ENCODE measurements at places on chromosomes 3 and 15.

GRCh38 chr15:62491642-62492041 is 326.6 kb upstream of the C2CD4B start:
- no peak for DNase-seq

- DNase-seq = no peak
Measured at GRCh38 chr15:42483677-42484076, 7.3 kb downstream of the ZNF106 start.

GRCh38 chr3:14889205-14889604 is 58.2 kb upstream of the NR2C2 start:
- DNase-seq = no peak

DNA sequence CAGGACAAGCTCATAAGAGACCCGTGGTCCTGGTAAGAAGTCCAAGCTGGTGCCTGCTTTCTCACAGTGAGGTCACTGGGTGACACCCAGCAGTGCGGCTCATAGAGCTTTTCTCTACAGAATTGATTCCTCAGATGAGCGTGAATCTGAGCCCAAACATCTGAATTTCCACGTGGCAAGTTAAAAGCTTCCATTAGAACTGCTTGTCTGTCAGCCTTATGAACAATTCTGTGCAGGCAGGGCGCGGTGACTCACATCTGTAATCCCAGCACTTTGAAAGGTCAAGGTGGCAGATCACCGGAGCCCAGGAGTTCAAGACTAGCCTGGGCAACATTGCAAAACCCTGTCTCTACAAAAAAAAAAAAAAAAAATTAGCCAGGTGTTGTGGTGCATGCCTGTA is 113.1 kb upstream of the ABHD17C start:
- DNase-seq = no peak

- DNase-seq = no peak
Measured at GRCh38 chr3:37098884-37099283, 75.5 kb downstream of the LRRFIP2 start.

GRCh38 chr3:45135959-45136358 is 10.2 kb downstream of the CDCP1 start:
- DNase-seq = no peak

- peak; percentile 68 for DNase-seq
Measured at GRCh38 chr3:52240059-52240885, 1.3 kb upstream of the TWF2 start.

DNA sequence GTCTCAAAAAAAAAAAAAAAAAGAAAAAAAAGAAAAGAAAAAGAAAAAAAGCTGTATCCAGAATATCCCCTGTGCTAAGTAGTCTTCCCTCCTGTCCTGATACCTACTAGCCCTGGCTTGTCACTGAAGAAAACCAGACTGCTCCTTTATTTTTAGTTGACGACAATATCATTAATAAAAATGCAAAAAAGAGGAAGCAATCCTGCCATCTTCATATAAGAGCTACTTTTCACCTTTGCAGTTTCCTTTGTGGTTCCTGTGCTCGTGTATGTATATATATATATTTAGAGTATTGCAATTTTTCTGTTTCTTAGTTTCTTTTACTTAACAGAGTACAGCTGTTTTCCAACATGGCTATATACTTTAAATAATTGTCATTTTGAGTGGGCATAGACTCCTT is 13.6 kb downstream of the C3orf20 start:
- no peak for DNase-seq

- no peak for DNase-seq
Measured at GRCh38 chr15:66144978-66145725, 108.4 kb downstream of the MEGF11 start.

- DNase-seq = no peak
Measured at GRCh38 chr3:33041909-33042308, 55.0 kb downstream of the GLB1 start.

DNA sequence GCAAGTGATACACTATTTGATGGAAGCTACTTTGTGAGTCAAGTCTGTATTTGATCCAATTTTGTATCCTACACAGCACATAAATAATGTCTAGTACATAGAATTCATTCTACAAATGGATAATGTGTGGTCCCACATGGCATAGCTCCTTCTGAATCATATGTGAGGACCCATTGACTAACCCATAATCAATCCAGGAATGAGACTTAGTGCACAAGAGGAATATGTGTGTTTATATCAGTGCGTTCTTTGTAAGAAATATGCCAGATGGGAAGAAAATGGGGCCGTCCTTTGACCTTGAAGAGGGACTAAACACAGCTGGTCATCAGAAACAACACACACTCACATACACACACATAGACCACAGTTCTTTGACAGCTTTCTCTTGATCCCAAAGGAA is 282.7 kb upstream of the SEMA6D start:
- DNase-seq = no peak

GRCh38 chr3:2352134-2352762 is 253.6 kb downstream of the CNTN4 start:
- DNase-seq = no peak

DNA sequence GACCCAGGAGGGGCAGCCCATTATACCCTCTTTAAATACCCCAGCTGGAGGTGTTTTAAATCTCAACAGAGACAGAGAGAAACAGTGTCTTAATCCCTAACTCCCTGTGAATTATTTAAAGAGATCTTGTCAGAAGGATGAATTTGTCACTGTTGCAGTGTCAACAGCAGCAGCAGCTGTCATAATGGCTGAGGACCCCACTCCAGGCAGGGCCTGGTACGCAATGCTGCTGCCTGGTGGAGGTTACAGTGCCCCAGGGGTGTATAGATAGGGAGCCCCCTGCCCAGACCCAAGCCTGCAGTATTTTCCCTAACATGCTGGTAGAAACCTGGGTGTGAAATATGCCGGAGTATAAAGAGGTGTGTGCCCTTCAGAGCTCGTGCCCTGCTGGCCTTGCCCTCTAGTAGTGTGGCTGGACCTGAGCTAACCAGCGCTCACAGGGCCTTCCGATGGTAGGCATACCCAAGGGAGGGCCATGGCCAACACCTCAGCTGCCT is 143.0 kb downstream of the EPHB1 start:
- no peak for DNase-seq

DNA sequence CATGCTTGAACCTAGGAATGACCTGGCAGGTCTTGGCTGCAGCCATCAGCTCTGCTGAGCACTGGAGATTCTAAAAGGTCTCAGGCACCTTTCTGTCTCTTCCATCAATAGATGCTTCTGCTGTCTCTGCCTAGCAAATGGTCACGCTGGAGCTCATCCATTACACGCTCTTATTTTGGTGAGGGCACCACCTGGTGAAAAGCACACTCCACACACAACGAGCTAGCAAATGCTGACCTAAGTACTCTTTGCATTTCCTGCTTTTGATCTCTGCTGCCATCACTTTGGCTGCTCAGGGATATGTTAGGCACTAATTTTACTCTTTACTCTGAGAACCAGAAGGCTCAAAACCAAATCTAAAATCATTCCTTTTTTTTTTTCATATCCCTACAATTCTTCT is 91.3 kb downstream of the RAB11A start:
- DNase-seq = no peak

- DNase-seq = no peak
Measured at GRCh38 chr3:193446965-193447602, 68.5 kb upstream of the ATP13A5 start.

- no peak for DNase-seq
Measured at GRCh38 chr15:91922646-91923547, 69.4 kb downstream of the SLCO3A1 start.

DNA sequence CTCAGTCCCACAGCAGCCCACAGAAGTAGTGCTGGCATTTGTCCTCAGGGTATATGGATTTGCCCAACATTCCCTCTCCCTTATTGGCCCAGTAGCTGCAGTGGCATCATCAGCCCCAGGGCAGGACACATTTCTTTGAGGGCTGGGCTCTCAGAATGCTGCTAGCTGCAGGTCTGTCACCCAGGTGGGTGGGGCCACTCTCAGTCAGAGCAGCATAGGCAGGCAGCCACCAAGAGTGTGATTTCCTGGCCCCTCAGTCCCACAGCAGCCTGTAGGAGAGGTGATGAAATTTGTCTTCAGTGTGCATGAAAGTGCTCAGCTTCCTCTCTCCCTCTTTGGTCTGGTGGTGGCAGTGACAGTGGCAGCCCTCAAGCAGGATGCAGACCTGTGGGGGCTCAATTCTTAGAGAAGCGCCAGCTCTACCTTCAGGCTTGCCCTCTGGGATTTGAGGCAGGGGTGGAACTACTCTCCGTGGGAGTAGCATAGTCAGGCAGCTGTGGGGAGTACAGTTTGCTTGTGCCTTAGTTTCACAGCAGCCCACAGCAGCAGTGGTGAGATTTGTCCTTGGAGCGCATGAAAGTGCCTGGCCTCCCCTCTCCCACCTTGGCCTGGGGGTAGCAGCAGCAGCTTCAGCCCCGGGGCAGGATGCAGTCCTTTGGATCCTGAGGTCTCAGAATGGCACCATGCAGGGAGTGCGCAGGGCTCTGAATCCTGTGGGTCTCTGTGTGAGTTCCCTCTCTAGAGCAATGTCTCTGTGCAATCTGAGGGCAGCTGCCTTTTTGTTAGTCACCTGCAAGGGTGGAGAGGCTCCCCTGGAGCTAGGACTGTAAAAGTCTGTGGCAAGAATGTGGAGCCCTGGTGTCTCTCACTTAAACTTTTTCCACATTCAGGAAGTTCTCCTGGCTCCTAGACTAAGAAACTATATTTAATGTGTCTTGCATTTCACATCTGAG is 1229.1 kb downstream of the ROBO2 start:
- no peak for DNase-seq

- no peak for DNase-seq
Measured at GRCh38 chr3:193396451-193397244, 18.1 kb upstream of the ATP13A5 start.

- no peak for DNase-seq
Measured at GRCh38 chr3:42750834-42751233, 22.2 kb downstream of the CCDC13 start.

- peak; percentile 84 for DNase-seq
Measured at GRCh38 chr15:64010719-64011118, 35.6 kb downstream of the DAPK2 start.

GRCh38 chr3:30774062-30774461 is 120.4 kb downstream of the GADL1 start:
- DNase-seq = no peak

DNA sequence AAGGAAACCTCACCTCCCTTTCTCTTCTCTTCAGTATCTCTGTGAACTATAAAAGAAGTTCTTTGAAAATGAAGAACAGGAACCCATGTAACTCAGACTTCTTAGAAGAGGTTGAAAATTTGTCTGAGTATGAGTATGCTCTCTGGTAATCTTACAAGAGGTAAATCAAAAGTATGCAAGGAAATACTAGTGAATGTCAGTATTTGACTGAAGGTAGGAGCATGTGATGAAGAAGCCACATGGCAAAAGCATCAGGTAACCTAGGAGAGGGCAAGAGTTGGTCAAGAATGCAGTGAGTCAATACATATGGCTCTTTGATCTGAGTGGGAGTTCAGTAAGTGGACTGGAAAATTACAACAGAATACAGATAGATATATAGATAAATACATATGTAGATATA is 133.0 kb upstream of the NECTIN3 start:
- no peak for DNase-seq

DNA sequence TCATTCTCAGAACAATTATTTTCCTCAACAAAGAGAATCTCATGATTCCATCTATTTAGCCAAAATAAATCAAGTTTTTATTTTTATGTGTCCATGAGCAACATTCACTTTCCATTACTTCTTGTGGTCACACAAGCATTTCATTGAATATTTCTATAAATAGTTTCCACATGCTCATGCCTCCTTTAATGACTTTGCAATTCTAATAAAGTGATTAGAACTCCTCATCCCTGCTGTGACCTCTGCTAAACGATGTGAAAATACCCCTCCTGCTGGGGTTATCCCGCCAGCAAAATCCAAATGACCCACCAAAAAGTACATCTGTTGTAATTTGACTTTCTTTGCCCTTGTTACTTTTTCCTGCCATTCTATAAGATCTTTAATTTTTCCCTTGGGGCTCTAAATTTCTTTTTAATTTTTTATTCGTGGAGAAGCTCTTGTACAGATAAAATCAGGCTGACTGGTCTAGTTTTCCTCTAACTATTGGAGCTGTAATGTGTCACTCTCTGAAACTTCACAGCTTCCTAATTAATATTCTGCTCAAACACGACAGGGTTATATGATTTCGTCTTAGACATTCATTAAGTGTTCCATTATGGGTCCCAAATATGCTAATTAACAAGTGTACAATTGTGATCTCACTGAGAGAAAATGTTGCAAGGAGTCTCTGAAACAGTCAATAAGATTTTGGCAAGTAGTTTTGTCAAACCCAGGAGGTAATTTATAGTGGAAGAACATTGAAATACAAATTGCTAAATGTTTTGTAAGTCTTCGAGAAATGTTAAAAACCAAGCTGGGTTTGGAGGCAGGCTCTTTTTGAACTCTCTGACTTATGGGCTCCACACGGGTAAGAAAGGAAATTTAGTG is 533.1 kb upstream of the NAALADL2 start:
- no peak for DNase-seq

GRCh38 chr3:15271785-15272381 is 60.5 kb downstream of the SH3BP5 start:
- peak; percentile 75 for DNase-seq

GRCh38 chr15:39131609-39132008 is 449.3 kb upstream of the THBS1 start:
- no peak for DNase-seq

DNA sequence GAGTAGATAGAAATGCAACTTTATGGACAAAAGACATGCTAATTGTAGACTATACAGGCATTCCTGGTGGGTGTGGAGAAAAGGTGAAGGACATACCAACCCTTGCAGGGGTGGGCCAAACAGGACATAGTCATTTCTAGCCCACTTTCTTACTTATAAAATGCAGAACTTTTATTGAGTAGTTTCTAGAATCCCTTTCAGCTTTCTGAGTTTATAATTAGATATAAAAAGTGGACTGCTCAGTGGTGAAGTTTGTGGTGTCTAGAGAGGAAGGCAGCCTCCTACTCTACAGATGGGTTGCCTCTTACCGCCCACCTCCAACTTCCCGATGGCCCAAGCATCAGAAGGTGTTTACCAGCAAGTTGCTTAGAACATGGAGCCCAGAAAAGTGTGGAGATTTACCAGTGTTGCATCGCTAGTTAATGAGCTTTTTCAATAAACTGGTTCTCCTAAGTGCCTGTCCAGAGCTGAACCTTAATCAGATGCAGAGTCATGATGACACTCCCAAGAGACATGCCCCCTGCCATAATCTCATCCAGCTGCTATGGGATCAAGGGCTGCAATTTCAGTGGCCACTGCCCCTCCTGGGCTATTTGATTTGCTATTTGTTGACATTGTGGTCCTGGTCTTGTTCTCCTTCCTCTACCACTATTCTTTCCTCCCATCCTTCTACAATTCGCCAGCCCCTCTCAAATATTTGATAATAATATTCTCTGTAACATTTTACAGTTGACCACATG is 77.5 kb upstream of the STRIT1 start:
- no peak for DNase-seq

GRCh38 chr3:196315821-196316220 is 2.2 kb downstream of the DYNLT2B start:
- DNase-seq = no peak
